ENCODE measurements at places on chromosomes 13 and 19. TPM values are rescaled to one million over a fixed set of nuclear protein-coding genes. Genes with fewer than 3 reads are reported as not detected.

The PODNL1 gene
- 3.3 TPM for total RNA-seq

DNA sequence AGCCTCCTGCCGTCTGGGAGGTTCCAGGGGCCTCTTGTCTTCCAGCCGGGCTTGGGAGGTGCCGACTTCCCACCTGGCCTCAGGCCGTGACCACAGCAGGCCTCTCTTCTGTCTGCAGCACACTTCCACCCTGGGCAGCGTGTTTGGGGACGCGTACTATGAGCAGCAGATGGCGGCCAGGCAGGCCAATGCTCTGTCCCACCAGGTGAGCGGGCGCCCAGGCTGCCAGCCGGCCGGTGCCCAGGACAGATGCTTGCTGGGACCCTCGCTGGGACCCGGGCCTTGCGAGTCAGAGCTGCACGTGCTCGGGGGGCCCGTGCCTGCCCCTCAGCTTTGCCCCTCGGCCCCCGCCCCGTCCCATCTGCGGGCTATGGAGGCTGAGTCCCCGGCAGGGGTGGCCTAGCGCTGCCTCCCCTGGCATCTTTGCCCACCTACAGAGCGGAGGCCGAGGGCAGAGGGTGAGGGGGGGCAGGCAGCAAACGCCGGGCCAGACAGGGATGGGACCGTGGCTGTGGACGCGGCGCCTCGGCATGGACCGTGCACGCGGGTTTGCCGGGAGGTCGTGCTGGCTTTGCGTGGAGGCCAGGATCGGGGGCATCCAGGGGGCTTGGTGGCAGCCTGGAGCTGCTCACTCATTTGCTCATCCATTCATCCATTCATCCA lies 16.2 kb downstream of the COMP start:
- H3K4me3 ChIP-seq = no peak overlapping the region
- peaks cover 14% of the 10 kb centered on the region for H3K4me1 ChIP-seq
- no peak overlapping the region for H3K27ac ChIP-seq
- H3K36me3 ChIP-seq = no peaks in the 10 kb centered on the region

DNA sequence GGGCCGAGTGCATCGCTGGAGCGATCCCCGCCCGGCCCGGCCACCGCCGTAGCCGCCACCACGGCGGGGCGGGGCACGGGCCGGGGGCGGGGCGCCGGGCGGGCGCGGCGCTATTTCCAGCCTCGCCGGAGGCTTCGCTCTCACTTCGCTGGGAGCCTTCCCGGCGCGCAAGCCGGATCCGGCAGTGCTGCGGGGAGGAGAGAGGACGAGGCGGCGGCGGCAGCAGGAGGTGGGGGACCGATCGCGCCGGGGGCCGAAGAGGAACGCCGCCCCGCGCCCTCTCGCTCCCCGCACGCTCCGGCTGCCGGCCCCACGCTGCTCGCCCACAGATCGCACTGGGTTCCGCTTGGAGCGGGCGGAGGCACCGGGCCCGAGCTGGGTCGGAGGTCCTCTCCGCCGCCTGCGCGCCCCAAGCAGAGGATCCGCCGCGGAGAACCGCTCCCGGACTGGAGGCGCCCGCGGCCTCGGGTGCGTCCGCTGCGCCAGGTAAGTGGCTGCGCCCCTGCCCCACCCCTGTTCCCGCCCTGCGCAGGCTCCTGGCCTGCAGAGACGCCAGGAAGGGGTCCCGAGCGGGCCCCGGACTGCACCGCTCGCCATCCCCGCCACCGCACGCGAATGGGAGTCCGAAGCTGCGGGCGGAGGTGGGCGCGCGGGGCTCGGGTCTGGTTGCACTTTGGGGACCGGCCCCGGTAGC lies at the start of gene CHST8:
CHST8 (plus strand) TSS at position 143 of the 694 bp plus-strand sequence. CDS start 67,309 bp downstream, outside the sequence.
- H3K4me1 ChIP-seq = peaks cover 2% of the 10 kb centered on the region
- DNase-seq = peak; percentile 18
- H3K27me3 ChIP-seq = peaks cover 37% of the 10 kb centered on the region
- no peaks in the 10 kb centered on the region for H3K36me3 ChIP-seq

The POU4F1 gene
- total RNA-seq = not detected

The PLA2G4C gene
- total RNA-seq = 4.1 TPM

The ZSCAN22 gene
- 3.1 TPM for total RNA-seq

GRCh38 chr13:83568019-83568418 lies 314.3 kb downstream of the SLITRK1 start:
- H3K4me1 ChIP-seq = no peaks in the 10 kb centered on the region
- no peak for DNase-seq
- no peak overlapping the region for H3K27ac ChIP-seq
- H3K4me3 ChIP-seq = no peak overlapping the region

The SMIM24 gene
- total RNA-seq = not detected

DNA sequence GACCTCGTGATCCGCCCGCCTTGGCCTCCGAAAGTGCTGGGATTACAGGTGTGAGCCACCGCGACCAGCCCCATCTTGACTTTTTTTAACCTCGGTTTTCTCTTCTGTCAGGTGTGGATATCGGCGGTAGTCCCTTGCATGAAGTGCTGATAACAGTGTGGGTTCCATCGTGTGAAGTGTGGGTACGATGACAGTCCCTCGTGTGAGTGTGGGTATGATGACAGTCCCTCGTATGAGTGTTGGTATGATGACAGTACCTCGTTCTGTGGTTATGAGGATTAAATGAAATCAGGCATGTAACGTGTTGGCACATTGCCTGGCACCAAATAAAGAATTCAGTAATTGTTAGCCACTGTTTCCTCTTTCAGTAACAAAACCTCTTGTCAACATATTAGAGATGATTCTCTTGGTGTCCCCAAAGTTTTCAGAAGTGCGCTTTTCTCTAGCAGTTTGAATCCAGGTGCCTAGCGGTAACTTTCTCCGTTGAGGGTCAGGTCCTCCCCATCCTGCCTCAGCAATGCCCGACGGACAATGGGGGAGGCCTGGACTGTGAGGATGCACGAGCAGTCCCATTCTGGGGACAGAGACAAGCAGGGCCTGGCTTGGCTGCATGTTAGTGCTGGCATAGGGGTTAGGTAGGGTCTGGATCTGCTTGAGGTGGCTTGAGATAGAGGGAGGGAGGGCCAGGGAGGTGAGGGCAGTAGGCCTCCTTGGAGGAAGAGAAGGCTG lies 15.3 kb downstream of the GATAD2A start:
- peaks cover 14% of the 10 kb centered on the region for H3K4me1 ChIP-seq
- H3K4me3 ChIP-seq = no peak overlapping the region
- no peaks in the 10 kb centered on the region for H3K36me3 ChIP-seq
